Activated CD4-positive, alpha-beta T cell treated with anti-CD3 and anti-CD28 coated beads, Interleukin-2, amount 50 U/mL, for 4 hours (primary cell): ENCODE measurements at places on chromosomes 5 and 9.
A peak's percentile ranks its signal among the peaks of the same experiment; 100 is the strongest.

GRCh38 chr5:180868960-180869359, 7.9 kb upstream of the ZFP62 start:
- DNase-seq: peak; percentile 60

DNA sequence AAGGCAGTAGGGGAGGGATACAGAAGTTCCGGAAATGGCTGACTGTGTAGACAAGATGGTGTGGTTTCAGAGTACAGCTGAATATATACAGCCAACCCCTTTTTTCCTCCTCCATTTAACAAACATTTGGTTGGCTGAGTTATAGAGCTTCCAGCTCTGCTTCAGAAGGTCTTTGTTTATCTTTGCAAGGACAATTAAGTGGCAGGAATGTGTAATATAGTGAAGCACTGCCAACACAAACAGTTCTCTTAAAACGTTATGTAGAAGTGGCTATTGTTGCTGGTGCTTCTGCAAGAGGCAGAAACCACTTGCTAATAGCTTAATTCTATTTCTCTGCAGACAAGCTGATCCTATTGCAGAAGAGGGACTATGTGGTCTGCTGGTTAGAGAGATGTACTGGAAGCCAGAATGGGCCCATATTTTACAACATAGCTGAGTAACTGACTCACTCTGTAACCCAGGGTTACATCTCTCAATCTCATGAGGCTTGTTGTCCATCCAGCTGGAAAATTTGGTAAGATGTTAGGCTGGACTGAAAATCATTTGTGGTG, 62.7 kb upstream of the OSMR start:
- no peak for DNase-seq

DNA sequence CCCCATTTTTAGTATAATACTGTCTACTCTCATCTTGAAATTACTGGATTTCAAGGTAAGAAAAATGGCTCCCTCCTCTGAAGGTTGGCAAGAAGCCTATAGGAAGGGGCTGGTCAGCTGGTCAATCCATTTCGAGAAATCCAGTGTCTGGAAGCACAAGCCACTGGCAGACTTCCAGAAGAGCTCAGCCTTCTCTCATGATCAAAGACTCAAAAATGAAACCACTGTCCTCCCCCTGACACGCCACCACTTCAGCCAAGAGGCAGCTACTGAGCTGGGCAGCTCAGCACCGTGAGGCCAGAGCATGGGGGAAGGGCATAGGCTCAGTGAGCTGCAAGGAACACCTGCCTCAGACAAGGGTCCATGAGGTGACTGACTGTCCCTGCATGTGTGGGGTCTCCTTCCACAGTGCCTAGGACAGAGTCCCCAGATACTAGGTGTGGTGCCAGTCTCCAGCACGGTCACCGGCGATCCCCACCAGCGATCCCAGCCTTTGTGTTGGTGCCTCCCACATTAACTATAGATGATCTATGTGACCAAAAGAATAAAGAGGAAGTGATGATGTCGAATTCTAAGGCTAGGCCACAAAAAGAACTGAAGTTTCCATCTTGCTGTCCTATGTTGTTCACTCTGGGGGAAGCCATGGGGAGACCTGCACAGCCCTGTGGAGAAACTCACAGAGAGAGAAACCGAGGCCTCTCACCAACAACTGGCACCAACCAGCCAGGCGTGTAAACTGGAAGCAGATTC, 100.1 kb upstream of the LRRTM2 start:
- no peak for DNase-seq

- DNase-seq: peak; percentile 42
Measured at GRCh38 chr5:80959768-80960442, at the start of gene RASGRF2. TSS of gene RASGRF2 (plus strand) at chr5:80960363. CDS start at chr5:80960739, 376 bp downstream.

GRCh38 chr5:106680330-106680729, 990.4 kb downstream of the EFNA5 start:
- DNase-seq: no peak

GRCh38 chr5:100306000-100306399, 229.2 kb upstream of the FAM174A start:
- no peak for DNase-seq

GRCh38 chr5:180090098-180090768, 18.7 kb upstream of the RNF130 start:
- peak; percentile 65 for DNase-seq

GRCh38 chr5:37847978-37848425, 8.2 kb upstream of the GDNF start:
- DNase-seq: no peak

DNA sequence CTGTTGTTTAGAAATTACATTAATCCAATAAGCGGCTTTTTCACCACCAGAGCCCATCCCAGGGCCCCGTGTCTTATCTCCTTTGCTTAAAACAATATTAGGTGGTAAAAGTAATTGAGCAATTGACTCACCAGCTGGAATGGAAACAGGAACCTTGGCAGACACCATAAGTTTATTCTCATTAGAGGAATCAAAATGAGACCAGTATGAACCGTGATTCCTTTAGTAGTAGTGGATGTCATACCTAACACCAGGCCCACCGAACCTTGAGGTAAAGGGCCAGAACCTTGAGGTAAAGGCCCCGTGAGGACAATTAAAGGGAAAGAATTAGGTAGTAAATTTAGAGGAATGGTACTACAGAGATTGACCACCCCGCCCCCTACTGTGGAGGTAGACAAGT, 16.5 kb downstream of the HSDL2 start:
- no peak for DNase-seq

- no peak for DNase-seq
Measured at GRCh38 chr5:154355129-154355611, 90.6 kb upstream of the SAP30L start.

DNA sequence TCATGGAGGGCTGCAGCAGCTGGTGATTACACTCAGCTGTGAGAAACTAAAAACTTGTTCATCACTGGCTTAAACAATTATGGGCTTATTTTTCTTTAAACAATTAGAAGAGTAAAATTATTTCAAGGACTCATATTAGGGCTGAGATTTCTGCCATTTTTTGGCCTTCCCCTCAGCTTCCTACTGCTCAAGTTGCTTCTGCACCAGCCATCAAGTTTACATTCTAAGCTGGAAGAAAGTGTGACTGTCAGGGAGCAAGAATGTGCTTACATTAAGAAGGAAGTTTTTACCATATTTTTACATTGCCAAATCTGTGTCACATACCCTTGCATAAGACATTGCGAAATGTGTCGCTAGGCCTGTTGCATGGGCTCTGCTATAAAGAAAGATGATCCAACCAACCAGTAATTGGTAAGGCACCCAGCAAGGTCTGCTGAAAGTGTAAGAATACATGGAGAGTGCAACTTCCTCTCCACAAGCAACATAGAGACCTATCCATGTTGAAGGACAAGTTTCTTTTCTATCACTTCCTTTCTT, 260.3 kb upstream of the CDH10 start:
- DNase-seq: no peak
